ENCODE measurements at places on chromosomes 2 and 18. TPM values are rescaled to one million over a fixed set of nuclear protein-coding genes. Genes with fewer than 3 reads are reported as not detected.

GRCh38 chr2:143796051-143796450 is 666.8 kb downstream of the ARHGAP15 start:
- H3K4me1 ChIP-seq: peaks cover 19% of the 10 kb centered on the region
- no peak overlapping the region for H3K4me3 ChIP-seq
- no peaks in the 10 kb centered on the region for H3K36me3 ChIP-seq
- H3K27ac ChIP-seq: no peak overlapping the region
- H3K27me3 ChIP-seq: no peaks in the 10 kb centered on the region
- no peak for DNase-seq

DNA sequence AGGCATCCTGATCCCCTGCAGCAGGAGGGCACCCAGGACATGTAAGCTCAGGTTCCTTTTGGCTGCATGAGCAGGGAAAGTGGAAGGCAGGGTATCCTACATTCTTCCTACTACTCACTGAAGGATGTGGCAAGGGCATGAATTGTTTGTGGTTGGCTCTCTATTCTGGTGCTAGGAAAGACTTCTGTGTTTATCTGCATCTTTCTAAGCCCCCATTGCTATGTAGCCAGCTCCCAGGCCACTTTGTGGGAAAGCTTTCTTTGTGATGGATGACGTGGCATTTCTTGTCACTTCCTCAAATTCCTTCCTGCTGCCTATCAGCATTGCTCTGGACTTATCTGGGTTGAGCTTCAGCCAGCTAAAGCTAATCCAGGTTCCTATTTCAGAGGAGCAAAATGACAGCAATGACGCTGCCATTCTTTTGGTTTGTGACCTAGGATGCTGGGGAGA is 46.2 kb downstream of the MEIS1 start:
- H3K36me3 ChIP-seq: no peaks in the 10 kb centered on the region
- H3K27ac ChIP-seq: peak overlapping the region; percentile 50
- H3K4me3 ChIP-seq: no peak overlapping the region
- no peak for DNase-seq

GRCh38 chr2:119378566-119378965 is 11.8 kb downstream of the DBI start:
- H3K36me3 ChIP-seq: peaks cover 19% of the 10 kb centered on the region
- no peaks in the 10 kb centered on the region for H3K27me3 ChIP-seq
- H3K4me1 ChIP-seq: peaks cover 14% of the 10 kb centered on the region
- no peak overlapping the region for H3K27ac ChIP-seq

GRCh38 chr2:97663626-97663961 is 250 bp downstream of the ACTR1B start:
- no peaks in the 10 kb centered on the region for H3K27me3 ChIP-seq
- DNase-seq: no peak
- no peak overlapping the region for H3K27ac ChIP-seq
- peak overlapping the region; percentile 93 for H3K4me3 ChIP-seq
- peaks cover 4% of the 10 kb centered on the region for H3K36me3 ChIP-seq
- H3K4me1 ChIP-seq: peaks cover 26% of the 10 kb centered on the region

- no peak overlapping the region for H3K4me3 ChIP-seq
- H3K27me3 ChIP-seq: no peaks in the 10 kb centered on the region
- no peaks in the 10 kb centered on the region for H3K4me1 ChIP-seq
- H3K27ac ChIP-seq: no peak overlapping the region
- DNase-seq: no peak
Observed at GRCh38 chr18:74768096-74768495, 170.4 kb downstream of the ZNF407 start.

GRCh38 chr18:44569391-44570055 is 111.2 kb upstream of the SETBP1 start:
- DNase-seq: no peak
- H3K27ac ChIP-seq: no peak overlapping the region
- no peak overlapping the region for H3K4me3 ChIP-seq
- peaks cover 61% of the 10 kb centered on the region for H3K27me3 ChIP-seq
- peaks cover 38% of the 10 kb centered on the region for H3K4me1 ChIP-seq

GRCh38 chr2:48334180-48334579 is 195.8 kb upstream of the STON1 start:
- no peaks in the 10 kb centered on the region for H3K36me3 ChIP-seq
- H3K4me1 ChIP-seq: peaks cover 24% of the 10 kb centered on the region
- H3K4me3 ChIP-seq: no peak overlapping the region
- H3K27me3 ChIP-seq: no peaks in the 10 kb centered on the region

GRCh38 chr18:8337211-8337610 is 272.0 kb upstream of the RAB12 start:
- peaks cover 13% of the 10 kb centered on the region for H3K4me1 ChIP-seq
- no peaks in the 10 kb centered on the region for H3K36me3 ChIP-seq
- no peak overlapping the region for H3K27ac ChIP-seq
- DNase-seq: no peak
- no peaks in the 10 kb centered on the region for H3K27me3 ChIP-seq

DYNAP gene
- total RNA-seq: 0.46 TPM

WDR35 gene
- total RNA-seq: 15.5 TPM

FNDC4 gene
- total RNA-seq: 14.1 TPM

GRCh38 chr18:50661013-50661412 is 101.1 kb downstream of the MAPK4 start:
- no peak overlapping the region for H3K4me3 ChIP-seq
- DNase-seq: no peak
- no peak overlapping the region for H3K27ac ChIP-seq
- no peaks in the 10 kb centered on the region for H3K27me3 ChIP-seq
- H3K36me3 ChIP-seq: no peaks in the 10 kb centered on the region

AKAIN1 gene
- total RNA-seq: not detected

- H3K27ac ChIP-seq: no peak overlapping the region
- H3K36me3 ChIP-seq: no peaks in the 10 kb centered on the region
- DNase-seq: no peak
- H3K4me1 ChIP-seq: peaks cover 3% of the 10 kb centered on the region
Observed at GRCh38 chr18:50312296-50313030, 25.0 kb upstream of the CXXC1 start.
